Pulmonary artery endothelial cell (primary cell): ENCODE measurements at places on chromosomes 4 and X. TPM values are rescaled to one million over a fixed set of nuclear protein-coding genes. Genes with fewer than 3 reads are reported as not detected.

NOCT gene
- 23.6 and 30.3 TPM in 2 replicates for total RNA-seq

TTC29 gene
- not detected in 2 replicates for total RNA-seq

MAGEA1 gene
- 0.07 TPM in 1 of 2 replicates, not detected in the other for total RNA-seq

SHROOM3 gene
- total RNA-seq, result 3.3 and 8.1 TPM in 2 replicates

MFAP3L gene
- 0.20 and 0.21 TPM in 2 replicates for total RNA-seq

MMAA gene
- 3.5 and 5.7 TPM in 2 replicates for total RNA-seq

FGF2 gene
- total RNA-seq, result 16.6 and 28.0 TPM in 2 replicates

SNCA gene
- total RNA-seq, result 120 and 211 TPM in 2 replicates

FAM9B gene
- total RNA-seq, result not detected in 2 replicates

TLR3 gene
- 1.6 and 7.0 TPM in 2 replicates for total RNA-seq

STK32B gene
- total RNA-seq, result 12.4 and 16.8 TPM in 2 replicates

ARL9 gene
- total RNA-seq, result 0.07 TPM in 2 replicates

TRPC3 gene
- 0.07 and 0.20 TPM in 2 replicates for total RNA-seq

KIAA0232 gene
- 17.5 and 18.8 TPM in 2 replicates for total RNA-seq

SLC10A3 gene
- total RNA-seq, result 12.5 and 14.3 TPM in 2 replicates

CNGA1 gene
- not detected in 2 replicates for total RNA-seq

CDKL5 gene
- total RNA-seq, result 2.0 and 2.5 TPM in 2 replicates

GATA1 gene
- not detected in 2 replicates for total RNA-seq

FDCSP gene
- not detected in 2 replicates for total RNA-seq

SGCB gene
- total RNA-seq, result 24.4 and 35.9 TPM in 2 replicates

GABRE gene
- total RNA-seq, result 3.7 and 7.1 TPM in 2 replicates

UCP1 gene
- not detected in 2 replicates for total RNA-seq

PCDH19 gene
- total RNA-seq, result 0.11 and 0.33 TPM in 2 replicates

IGFBP7 gene
- total RNA-seq, result 322 and 445 TPM in 2 replicates

TCP11X2 gene
- not detected in 2 replicates for total RNA-seq

SH3D19 gene
- 43.0 and 54.5 TPM in 2 replicates for total RNA-seq

PAGE5 gene
- total RNA-seq, result not detected in 2 replicates

PRKG2 gene
- total RNA-seq, result not detected in 2 replicates

ZFYVE28 gene
- total RNA-seq, result 10.8 and 12.3 TPM in 2 replicates

CLRN2 gene
- total RNA-seq, result not detected in 2 replicates

PLS3 gene
- total RNA-seq, result 457 and 701 TPM in 2 replicates
